Type B pancreatic cell (in vitro differentiated cells): ENCODE measurements at places on chromosomes 5 and 9. TPM values are rescaled to one million over a fixed set of nuclear protein-coding genes. Genes with fewer than 3 reads are reported as not detected.

Gene ANKRD20A1
- total RNA-seq = 3.3 and 3.9 TPM in 2 replicates

Gene C7
- total RNA-seq = 2.0 and 18.9 TPM in 2 replicates

Gene PCDHA5
- 0.97 and 2.1 TPM in 2 replicates for total RNA-seq

Gene MUSK
- total RNA-seq = not detected in 2 replicates

Gene AGXT2
- not detected in 2 replicates for total RNA-seq

DNA sequence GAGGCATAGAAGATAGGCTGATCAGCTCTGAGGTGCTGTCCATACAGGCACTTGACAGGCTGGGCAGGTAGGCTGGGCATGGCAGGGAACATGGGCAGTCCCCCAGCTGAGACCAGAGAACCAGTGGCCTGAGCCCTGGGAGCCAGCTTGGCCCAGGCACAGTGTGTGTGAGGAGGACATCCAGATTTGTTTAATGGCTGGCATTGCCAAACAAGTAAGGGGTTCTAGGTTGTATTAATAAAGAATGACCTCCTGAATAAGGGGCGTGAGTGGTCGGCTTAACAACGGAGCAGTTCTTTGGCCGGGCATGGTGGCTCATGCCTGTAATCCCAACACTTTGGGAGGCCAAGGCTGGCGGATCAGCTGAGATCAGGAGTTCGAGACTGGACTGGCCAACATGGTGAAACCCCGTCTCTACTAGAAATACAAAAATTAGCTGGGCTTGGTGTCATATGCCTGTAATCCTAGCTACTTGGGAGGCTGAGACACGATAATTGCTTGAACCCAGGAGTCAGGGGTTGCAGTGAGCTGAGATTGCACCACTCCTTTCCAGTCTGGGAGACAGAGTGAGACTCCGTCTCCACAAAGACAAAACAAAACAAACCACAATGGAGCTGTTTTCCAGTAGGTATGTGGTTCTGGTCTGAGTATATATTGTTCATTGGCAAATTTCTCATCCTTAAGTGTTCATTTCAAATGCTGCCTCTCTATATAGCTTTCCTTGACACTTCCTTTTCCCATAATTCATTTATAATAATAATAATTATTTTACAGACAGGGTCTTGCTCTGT lies 56.2 kb downstream of the ANGPTL2 start:
- H3K4me1 ChIP-seq = peaks cover 7% of the 10 kb centered on the region
- no peak for DNase-seq
- H3K27ac ChIP-seq = no peak overlapping the region
- no peaks in the 10 kb centered on the region for H3K27me3 ChIP-seq

- H3K36me3 ChIP-seq = no peaks in the 10 kb centered on the region
- no peak overlapping the region for H3K4me3 ChIP-seq
- H3K27ac ChIP-seq = no peak overlapping the region
- DNase-seq = no peak
- no peaks in the 10 kb centered on the region for H3K4me1 ChIP-seq
- no peaks in the 10 kb centered on the region for H3K27me3 ChIP-seq
Observed at GRCh38 chr5:100667161-100667630, 132.0 kb downstream of the FAM174A start.

DNA sequence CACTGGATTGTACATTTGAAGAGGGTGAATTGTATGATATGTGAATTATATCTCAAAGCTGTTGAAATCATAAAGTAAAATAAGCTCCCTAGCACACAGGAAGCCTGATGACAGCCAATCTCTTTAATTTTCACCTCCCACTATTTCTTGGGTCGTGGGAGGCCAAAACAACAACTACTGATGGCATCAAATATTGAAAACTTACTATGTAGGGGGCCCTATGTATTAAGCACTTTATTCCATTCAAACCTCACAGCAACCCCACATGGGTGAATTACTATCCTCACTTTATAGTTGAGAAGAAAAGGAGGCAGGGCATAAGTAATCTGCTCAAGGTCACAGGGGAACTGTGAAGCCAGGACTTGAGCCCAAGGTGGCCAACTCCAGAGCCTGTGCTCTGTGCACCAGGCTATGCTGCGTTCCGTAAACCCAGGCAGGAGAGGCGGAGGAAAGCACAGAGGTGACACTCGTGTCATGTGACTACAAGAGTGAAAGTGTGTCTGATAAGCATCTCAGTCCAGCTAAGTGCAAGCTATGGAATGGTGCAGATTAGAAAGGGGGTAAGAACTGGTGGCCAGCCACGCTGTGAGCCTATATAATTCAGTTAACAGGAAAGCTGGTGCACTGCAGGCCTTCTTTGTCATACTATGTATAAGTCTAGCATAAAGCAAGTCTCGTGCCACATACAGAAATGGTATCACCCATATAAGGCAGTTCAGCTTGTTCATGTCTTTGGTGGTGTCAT lies 221.0 kb downstream of the DCP2 start:
- H3K27ac ChIP-seq = no peak overlapping the region
- H3K27me3 ChIP-seq = no peaks in the 10 kb centered on the region
- peaks cover 14% of the 10 kb centered on the region for H3K36me3 ChIP-seq
- no peak for DNase-seq
- H3K4me1 ChIP-seq = peaks cover 50% of the 10 kb centered on the region

DNA sequence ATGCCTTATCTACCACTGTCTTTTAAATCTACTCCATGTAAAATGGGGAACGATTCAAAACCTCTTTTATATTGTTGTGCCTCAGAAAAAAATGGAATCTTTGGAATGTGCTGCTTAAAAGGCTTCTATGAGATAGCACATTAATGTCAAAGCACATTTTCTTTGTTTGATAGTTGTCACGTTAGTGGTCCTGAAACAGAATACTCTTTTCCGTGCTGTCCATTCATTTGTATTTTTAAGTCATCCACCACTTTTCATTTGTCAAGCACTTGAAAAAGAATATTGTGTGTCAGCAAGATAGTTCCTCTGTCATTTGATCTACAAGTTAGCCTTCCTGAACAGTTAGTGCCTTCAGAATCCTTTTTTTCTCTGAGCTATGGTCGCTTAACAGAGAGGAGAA lies 246.9 kb downstream of the MAST4 start:
- no peak for DNase-seq
- H3K4me1 ChIP-seq = peaks cover 15% of the 10 kb centered on the region
- no peaks in the 10 kb centered on the region for H3K27me3 ChIP-seq
- no peak overlapping the region for H3K4me3 ChIP-seq
- peaks cover 4% of the 10 kb centered on the region for H3K36me3 ChIP-seq

GRCh38 chr5:98593418-98593817 lies 180.0 kb upstream of the RGMB start:
- H3K4me3 ChIP-seq = no peak overlapping the region
- no peaks in the 10 kb centered on the region for H3K27me3 ChIP-seq
- no peak for DNase-seq
- no peaks in the 10 kb centered on the region for H3K36me3 ChIP-seq

- H3K4me1 ChIP-seq = no peaks in the 10 kb centered on the region
- H3K36me3 ChIP-seq = no peaks in the 10 kb centered on the region
- no peaks in the 10 kb centered on the region for H3K27me3 ChIP-seq
- H3K27ac ChIP-seq = no peak overlapping the region
Observed at GRCh38 chr5:145324101-145324500, 511.0 kb downstream of the PRELID2 start.
